ENCODE measurements at places on chromosomes 2 and 18.

GRCh38 chr2:240759459-240759858 lies 60.6 kb downstream of the KIF1A start:
- DNase-seq = no peak

DNA sequence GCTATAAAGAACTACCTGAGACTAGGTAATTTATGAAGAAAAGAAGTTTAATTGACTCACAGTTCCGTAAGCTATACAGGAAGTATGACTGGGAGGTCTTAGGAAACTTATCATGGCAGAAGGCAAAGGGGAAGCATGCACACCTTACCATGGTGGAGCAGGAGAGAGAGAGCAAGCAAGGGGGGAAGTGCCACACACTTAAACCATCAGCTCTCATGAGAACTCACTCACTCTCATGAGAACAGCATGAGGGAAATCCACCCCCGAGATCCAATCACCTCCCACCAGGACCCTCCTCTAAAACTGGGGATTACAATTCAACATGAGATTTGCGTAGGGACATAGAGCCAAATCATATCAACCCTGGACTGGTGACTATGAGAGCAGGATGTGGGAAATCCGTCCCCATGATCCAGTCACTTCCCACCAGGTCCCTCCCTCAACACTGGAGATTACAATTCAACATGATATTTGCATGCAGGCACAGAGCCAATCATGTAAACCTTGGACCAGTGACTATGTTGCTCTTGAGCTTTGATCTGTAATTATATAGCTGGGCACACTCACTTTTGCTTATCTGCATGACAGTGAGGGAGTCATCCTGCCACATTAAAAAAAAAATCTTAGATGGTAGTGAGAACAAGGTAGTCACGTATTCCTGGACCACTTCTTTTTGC lies 12.9 kb downstream of the ADAM23 start:
- no peak for DNase-seq

GRCh38 chr2:75574106-75574505 lies 13.4 kb upstream of the EVA1A start:
- no peak for DNase-seq

DNA sequence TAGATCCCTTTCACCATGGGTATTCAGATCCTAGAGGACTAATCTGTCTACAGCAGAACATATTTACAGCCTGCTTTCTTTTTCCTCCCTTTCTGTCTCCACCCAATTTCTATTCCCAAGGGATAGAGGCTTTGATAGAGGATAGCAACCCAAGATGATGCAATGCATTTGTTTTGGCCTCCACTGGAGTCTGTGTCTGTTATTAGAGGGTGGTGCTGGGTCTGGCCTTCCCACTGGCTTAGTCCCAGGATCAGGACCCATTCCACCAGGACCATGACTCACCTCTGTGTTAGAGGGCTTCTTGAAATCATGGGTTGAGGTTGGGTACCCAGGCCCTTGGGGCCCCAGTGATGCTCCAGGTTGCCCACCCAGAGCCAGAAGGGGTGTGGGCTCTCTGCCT lies 239.7 kb upstream of the TNP1 start:
- no peak for DNase-seq

GRCh38 chr2:40218679-40219078 lies 233.2 kb downstream of the SLC8A1 start:
- no peak for DNase-seq

DNA sequence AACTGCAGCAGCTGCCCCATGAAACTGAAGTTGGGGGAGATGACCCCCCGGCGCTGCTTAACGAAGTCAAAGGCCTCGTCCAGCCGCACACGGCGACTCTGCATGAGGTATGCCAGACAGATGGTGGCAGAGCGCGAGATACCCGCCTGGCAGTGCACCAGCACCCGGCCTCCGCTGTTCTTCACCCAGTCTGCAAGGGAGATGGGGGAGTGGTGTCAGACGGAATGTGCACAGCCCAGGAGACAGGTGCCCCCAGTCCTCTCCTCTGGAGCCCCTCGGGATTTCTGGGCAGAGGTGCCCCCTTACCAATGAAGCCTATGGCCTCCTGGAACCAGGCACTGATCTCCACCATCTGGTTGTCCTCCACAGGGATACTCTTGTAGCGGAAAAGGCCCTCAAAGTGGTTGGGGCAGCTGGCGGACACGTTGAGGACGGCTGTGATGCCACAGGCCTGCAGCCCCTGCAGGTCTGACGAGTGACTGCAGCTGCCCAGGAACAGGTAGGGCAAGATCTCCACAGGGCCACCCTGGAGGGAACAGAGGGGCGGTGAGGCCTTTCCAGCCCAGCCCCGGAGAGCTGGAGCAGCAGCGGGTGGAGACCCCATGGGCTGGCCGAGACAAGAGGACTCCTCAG lies 1.3 kb downstream of the DUSP2 start:
- no peak for DNase-seq

DNA sequence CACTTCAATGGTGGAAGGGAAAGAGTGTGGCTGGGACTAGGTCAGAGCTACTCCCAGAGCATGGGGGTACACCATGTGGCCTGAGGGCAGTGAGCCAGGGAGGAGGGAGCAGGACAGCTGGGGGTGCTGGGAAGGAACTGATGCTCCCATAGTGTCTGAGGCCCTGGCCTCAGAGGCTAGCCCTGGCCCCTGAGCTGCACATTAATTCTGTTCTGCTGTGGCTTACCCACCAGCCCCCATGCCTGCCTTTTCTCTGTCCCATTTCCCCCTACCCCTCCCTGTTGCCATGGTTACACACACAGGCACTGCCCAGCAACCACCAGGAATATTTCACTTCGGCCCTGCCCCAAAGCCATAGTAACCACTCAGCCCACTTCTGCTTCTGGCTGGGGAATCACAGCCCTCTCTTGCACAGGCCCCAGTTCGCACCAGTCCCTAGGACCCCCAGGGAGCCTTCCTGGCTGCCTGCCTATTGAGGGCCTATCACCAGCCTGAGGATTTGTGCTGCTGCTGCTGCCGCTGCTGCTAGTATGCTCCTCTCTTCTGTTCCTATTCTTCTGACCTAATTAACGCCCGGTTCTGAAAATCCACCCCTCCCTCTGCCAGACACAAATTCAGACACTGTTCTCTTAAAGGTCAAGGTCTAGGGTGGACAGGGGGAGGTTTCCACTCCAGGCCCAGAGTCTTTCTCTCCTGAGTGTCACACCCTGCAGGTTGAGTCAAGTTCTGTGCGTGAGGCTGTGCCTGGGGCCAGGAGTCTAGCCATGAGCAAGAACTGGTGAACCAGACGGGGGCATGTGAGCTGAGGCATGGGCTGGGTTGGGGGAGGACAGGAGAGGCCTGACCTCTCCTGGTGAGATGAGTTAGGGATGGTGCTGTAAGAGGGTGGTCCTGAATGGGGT lies 87.1 kb upstream of the MCFD2 start:
- DNase-seq = no peak

All from stimulated activated CD4-positive, alpha-beta T cell treated with anti-CD3 and anti-CD28 coated beads, TNF-alpha, amount 100 ng/mL, for 48 hours (primary cell).